ENCODE measurements at places on chromosomes 2 and 18.

DNA sequence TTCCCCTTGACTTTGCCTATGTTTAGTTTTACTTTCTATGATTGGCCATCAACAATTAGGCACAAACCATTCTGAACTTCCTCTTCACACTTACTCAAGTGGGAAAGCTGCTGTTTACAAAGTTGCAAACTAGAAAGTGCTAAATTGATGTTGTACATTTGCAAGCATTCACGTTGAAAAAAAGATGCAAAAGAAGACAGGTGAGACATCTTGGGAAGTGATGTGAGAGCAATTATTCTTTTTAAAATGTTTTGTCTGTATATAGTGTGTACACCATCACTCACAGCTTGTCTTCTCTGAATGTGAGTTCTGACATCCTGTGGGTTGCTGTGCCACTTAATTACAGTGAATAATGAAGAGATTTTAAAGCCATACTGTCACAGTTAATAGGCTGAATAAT, 874.1 kb upstream of the LRATD1 start:
- DNase-seq, result no peak

- DNase-seq, result no peak
Observed at GRCh38 chr2:38256610-38257009, 120.5 kb downstream of the ATL2 start.

- no peak for DNase-seq
Observed at GRCh38 chr2:222127660-222128059, 171.1 kb downstream of the PAX3 start.

- DNase-seq, result no peak
Observed at GRCh38 chr2:147641651-147642050, 203.2 kb upstream of the ACVR2A start.

GRCh38 chr2:43268066-43268953, 41.9 kb upstream of the ZFP36L2 start:
- DNase-seq, result no peak

DNA sequence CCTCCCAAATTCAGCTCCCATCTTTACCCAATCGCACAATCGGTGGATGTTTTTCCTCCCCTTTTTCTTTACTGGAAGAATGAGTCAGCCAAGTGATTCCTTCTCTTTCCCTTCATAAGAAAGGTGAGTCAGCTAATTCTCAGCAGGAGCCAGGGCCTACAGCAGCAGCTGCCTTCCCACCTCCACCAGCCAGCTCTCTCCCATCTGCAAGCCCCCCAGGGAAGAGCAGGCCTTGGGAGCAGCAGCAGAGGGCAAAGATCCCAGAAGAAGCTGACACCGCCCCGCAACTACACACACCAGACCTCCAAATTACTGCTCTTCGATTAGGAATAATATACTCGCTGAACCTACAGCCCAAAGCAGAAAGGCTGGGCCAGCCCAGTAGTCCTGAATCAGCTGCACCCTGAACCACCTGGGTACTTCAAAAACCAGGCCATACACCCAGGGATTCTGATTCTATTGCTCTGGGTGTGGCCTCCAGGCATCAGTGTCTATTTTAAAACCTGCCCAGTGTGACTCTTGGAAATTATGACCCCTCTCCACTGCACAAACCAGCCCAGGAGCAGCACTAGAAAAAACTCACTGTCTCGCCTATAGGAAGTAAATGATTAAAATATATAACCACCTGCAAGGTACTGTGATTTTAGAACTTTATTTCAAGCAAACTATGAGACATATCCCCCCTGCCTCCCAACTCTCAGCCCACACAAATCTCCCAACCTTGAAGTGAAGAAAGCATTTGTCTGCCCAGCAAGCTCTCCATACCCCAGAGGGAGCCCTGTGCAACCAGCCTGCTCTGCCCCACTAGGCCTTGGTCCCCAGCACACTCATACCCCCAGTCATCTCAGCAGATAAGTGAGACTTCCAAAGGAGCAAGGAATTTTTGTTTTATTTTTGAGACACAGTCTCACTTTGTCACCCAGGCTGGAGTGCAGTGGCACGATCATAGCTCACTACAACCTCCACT, 7.3 kb downstream of the SFXN5 start:
- peak; percentile 62 for DNase-seq

GRCh38 chr2:193818801-193819499, 1624.2 kb upstream of the TMEFF2 start:
- DNase-seq, result no peak

DNA sequence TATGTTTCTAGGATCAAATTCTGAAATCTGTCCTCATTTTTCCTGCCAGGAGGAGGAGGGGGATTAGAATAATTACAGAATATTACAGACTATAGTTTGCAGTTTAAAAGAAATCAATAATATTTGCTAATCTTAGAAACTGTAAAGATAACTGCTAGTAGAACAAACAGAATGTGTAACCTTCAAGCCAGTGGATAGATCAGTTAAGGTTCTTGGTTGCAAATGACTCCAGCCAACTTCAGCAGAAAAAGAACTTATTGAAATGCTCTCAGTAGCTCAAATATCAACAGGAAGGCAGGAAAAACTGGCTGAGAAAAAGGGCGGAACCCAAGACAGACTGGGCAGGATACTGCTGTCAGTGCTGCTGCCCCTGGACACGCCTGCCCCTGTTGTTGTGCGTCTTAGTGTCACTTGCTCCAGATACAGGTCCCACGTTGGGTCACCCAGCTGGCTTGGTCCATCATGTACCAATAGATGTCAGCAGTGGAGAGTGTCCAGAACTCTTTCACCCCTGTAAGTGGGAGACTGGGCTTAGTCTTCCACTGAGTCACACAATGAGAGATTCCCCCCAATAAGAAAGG, 10.2 kb downstream of the NMUR1 start:
- no peak for DNase-seq

- no peak for DNase-seq
Observed at GRCh38 chr2:101433465-101433864, 41.4 kb downstream of the RFX8 start.

DNA sequence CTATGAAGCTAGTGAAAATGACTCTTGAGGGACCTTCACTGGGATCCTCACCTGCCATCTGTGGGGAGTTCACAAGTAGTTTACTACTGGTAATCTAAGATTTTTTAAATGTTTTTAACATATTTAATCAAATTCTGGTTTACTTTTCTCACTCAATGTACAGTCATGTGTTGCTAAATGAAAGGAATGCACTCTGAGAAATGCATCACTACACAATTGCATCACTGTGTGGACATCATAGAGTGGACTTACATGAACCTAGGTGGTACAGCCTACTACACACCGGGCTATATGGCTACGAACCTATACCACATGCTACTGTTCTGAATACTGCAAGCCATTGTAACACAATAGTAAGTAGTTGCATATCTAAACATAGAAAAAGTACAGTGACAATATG, 528.0 kb downstream of the BCL11A start:
- DNase-seq, result no peak

GRCh38 chr18:77203071-77203470, 46.6 kb upstream of the GALR1 start:
- no peak for DNase-seq

GRCh38 chr2:16653083-16653375, 12.6 kb downstream of the CYRIA start:
- DNase-seq, result no peak

- no peak for DNase-seq
Observed at GRCh38 chr2:207338220-207338607, 172.5 kb upstream of the KLF7 start.

DNA sequence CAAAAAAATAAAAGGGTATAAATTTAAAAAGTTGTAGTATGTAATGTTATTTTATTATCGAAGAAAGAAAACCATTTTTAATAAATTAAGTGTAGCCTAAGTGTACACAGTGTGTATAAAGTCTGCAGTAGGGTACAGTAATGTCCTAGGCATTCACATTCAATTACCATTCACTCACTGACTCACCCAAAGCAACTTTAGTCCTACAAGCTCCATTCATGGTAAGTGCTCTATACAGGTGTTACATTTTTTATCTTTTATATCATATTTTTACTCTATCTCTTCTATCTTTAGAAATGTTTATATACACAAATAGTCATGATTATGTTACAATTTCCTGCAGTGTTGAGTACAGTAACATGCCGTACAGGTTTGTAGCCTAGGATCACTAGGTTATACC, 59.5 kb downstream of the RABL2A start:
- DNase-seq, result peak; percentile 23

- no peak for DNase-seq
Observed at GRCh38 chr2:19843992-19844515, 57.7 kb downstream of the TTC32 start.

DNA sequence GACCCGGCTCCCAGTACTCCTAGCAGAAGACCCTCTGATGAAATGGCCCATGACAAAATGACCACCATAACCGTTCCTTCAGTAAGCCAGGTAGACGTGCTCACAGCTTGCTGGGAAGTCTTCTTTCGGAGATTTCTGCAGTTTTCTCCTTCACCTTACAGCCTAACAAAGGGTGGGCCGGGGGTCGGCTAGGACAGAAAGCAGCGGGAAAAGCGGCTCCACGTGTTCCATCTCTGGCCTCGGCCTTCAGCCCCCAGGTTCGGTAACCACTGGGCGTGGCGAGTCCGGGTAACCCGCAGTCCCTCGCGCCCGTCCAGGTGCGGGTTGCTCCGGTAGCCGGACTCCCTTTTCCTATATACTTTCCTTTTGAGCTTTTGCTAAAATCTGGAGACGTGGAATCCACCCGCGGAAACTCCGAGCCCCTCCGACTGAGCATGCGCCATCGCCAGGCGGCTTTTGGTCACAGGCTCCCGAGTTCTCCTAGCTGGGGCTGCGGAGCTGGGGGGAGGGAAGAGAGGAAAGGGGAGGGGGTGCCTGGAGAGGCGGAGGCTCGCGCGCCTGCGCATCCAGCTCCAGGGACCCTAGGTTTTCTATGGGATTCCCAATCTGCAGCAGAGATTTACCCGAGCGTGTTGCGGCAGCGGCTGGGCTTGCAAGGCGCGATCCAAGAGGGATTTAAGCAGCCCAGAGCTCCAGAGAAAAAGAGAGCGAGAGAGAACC, at the start of gene VSNL1:
VSNL1 (plus strand) TSS at position 604 of the 720 bp plus-strand sequence. CDS start 51,379 bp downstream, outside the sequence.
- peak; percentile 60 for DNase-seq

DNA sequence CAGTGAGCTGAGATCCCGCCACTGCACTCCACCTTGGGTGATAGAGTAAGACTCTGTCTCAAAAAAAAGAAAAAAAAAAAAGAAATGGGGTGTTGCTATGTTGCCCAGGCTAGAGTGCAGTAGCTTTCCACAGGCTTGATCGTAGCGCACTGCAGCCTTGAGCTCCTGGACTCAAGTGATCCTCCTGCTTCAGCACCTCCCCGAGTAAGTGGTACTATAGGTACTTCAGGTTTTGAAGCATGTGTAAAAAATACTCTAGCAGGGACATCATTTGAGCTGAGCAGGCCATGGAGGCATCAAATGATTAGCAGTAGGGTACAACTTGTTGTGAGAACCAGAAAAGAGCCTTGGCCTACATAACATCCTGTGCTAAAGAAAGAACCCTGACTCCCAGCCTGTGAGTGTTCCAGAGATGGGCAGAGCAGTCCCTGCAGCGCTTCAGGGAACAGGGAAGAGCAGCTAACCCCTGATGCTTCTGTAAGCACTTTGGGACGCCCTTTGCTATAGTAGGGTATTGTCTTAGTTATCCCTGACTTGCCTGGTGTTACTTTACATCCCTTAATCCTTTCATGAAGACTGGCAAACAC, 119.1 kb downstream of the NEDD4L start:
- no peak for DNase-seq

DNA sequence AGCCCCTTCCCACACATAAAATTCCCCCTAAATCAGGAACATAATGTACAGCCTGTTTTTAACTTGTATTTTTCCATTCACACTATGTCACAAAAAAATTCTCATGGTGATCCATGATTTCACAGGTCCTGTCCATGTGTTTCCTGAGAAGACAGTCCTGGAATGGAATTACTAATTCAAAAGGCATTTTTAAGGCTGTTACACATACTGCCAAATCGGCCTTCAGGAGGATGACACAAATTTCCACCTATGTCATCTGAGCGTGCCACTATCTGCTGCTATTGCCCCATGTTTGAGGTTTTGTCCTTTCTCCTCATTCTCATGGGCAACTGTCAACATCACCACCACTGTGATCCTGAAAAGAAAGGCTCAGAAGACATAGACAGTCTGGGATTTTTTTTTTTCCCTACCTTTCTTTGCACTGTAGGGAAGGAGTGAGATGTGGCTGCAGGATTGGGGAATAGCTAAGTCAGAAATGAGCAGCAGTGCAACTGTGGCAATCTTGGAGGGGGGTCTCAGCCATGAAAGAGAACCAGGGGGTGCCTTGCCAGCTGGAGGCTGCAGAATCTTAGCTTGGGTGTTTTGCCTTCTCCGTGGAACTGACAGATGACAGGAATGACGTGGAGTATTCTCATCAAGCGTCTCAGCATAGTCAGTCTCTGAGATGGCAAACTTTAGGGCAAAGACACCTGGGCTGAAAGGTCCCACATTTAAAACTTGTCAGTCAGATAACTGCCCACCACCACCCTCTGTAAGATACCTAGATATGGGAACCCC, 73.4 kb downstream of the MARCHF4 start:
- no peak for DNase-seq

- no peak for DNase-seq
Observed at GRCh38 chr2:188601391-188601790, 309.7 kb downstream of the GULP1 start.

- no peak for DNase-seq
Observed at GRCh38 chr2:237739101-237739500, 59.5 kb upstream of the RBM44 start.

- DNase-seq, result no peak
Observed at GRCh38 chr2:230751062-230751461, 38.4 kb downstream of the CAB39 start.

GRCh38 chr2:45014016-45014702, 4.9 kb upstream of the SIX2 start:
- DNase-seq, result no peak

DNA sequence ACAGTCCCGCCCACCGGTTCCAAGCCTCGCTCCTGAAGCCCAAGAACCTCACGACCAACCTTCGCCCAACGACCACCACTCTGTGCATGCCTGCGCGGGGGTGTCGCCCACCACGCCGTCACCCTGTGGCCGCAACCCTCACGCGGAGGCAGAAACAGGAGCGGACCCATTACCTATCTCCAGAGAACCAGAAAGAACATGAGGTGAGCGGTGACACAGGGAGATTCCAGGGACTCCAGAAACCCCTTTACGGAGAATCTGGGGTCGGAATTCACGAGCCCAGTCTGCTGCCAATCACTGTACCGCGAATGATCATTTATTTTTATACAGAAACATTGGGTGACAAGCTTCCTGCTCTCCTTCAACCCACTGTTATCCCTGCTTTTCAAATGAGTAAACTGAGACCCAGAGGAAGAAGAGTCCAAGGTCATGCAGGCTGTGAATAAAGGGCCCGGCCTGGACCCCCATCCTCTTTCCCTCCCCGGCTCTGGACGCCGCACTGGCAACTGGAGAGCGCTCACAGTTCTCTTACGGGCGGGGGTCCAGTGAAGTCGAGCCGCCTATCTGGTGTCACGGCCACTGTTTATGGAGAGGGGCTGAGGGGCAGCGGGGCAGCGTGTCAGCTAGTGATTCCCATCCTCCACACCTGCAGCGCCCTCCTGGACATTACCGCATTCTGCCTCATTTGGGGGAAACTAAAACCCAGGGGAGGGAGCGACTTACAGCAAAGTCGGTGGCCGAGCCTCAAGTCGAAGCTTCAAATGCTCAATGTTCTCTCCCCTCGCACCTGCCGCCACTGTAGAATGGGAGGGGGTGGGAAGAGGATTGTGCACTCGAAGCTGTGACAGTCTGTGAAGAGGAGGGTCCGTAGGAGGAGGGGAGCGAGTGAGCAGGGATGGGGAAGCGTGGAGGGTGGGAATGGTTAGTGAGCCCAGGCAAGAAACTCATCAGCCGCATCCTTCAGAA, 723 bp upstream of the SLC30A3 start:
- no peak for DNase-seq

Measured in non-pigmented ciliary epithelial cell (primary cell).